ENCODE measurements at places on chromosomes 16 and 17.

GRCh38 chr17:4607773-4608187 is 23.5 kb downstream of the SMTNL2 start:
- DNase-seq: no peak

- DNase-seq: peak; percentile 58
These were observed at the start of gene ACSF3 for GRCh38 chr16:89093602-89094251. Gene ACSF3 (plus strand): TSS chr16:89093852. CDS start chr16:89100682, 6,830 bp downstream.

- no peak for DNase-seq
These were observed 3.1 kb upstream of the WWOX start for GRCh38 chr16:78096386-78096785.

DNA sequence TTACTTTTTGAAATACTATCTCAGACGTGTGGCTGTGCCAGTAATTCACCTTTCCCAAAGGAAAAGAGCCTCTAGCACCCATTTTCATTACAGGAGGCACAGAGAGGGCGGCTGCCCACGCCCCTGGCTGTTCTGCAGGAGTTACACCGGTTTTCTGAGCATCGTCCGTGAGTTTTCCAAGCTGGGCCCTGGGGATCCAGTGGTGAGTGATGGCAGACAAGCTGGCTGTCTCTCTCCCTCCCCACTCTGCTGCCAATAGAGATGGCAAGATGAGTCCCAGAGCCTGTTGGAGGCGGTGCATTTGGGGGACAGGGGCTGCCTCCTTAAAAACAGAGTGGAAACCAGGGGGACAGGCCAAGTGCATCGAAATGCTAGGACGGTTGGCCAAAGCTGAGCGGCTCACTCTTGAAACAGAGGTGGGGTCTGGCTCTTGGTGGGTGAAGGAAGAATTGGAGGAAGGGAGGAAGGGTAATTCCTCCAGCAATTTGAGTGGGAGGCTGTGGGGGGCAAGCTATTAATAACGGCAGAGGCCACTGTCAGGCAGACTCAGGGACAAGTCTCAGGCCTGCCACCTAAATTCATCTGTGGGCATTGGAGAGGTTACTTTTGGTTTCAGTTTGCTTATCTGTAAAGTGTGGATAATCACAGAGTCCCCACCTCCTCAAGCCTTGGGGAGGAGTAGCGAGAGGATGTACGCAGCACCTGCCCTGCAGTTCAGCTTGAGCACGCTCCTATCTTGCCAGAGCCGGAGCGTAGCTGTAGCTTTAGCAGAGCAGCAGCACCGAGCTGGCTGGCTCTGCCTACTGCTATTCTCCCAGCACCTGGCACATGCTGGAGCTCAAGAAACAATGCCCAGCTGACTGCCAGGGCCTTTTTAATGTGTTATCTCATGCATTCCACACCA is 7.5 kb upstream of the NOS2 start:
- peak; percentile 37 for DNase-seq

- no peak for DNase-seq
These were observed 5.1 kb downstream of the CBX8 start for GRCh38 chr17:79791735-79792161.

- DNase-seq: no peak
These were observed 22.6 kb downstream of the AKAP1 start for GRCh38 chr17:57107498-57108101.

DNA sequence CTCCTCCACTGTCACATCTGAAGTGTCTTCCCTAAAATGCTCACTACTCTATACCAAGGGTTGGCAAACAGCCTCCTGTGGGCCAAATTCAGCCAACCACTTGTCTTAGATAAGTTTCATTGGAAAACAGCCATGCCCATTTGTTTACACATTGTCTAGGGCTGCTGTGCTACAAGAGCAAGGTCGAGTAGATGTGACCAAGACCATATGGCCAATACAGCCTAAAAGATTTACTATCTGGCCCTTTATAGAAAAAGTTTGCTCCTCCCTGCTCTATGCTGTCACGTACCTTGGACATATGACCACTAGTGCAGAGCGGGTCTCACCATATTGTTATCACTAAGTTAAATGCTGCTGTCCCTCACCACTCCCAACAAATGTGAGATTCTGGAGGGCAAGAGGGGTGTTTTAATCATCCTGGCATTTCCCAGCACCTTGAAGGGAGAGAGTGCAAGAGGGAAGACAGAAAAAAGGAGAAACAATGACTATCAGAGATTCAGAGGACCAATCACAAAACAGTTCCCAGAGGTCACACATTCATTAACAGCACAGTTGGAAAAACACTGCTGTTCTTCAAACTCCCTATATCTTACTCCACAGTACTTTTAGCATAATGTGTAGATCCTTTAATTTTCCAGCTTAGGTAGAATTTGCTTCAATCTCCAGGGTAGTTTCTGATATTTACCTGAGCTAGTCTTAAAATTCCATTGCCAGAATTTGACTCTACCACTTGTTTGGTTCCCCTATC is 13.2 kb downstream of the LSM12 start:
- DNase-seq: no peak

DNA sequence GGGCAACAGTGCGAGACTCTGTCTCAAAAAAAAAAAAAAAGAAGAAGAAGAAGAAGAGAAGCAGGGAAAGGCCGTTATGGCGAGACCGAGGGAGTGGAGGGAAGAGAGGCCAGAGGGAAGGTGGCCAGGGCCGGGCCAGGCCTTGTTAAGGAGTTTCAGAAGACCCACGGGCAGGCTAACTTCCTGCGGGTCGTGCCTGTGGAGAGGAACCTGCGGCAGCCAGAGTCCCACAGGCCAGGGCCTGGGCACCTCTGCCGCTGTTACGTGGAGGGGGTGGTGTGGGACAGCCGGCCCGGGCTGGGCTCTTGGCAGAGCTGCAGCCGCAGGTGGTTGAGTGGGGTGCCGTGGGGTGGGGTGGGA is 5.4 kb downstream of the WDR81 start:
- no peak for DNase-seq

GRCh38 chr17:61209525-61209924 is 190.1 kb upstream of the TBX2 start:
- DNase-seq: no peak

DNA sequence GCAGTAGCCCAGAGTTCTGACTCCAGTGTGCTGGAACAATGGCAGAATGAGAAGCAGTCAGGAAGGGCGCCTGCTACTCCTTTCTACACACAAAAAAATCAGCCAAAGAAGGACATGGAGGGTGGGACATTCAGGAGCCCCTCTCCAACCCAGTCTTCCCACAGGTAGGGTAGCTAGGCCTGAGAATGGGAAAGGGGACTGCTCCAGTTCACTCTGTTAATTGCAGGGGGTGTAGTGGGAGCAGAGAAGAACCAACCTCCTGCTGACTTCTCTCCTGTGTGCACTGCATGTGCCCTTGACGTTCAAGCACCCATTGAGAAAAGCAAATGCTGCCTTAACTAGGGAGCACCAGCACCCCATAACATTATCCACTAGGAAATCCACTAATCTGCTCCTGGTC is 119.1 kb upstream of the IRX6 start:
- DNase-seq: no peak

DNA sequence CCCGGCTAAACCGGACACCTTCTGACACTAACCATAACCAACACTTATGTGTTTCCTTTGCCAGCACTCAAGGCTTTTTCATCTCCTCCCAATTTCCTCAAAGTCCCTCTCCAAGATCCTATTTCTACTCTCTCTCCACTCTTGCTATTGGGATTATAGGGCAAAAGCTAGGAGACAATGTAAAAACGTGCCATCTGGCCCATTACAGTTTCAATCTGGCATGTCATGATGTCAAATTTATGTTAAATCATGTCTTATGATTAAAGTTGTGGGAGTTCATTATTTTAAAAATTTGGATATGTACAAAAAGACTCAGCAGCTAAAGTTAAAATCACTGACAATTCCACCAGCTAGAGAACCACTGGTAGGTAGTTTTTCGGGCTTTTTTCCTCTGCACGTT is 77.3 kb downstream of the ZFHX3 start:
- DNase-seq: no peak

- DNase-seq: no peak
These were observed 870.1 kb downstream of the CDH11 start for GRCh38 chr16:64251742-64252141.

GRCh38 chr16:8323153-8323552 is 267.2 kb downstream of the TMEM114 start:
- DNase-seq: no peak

DNA sequence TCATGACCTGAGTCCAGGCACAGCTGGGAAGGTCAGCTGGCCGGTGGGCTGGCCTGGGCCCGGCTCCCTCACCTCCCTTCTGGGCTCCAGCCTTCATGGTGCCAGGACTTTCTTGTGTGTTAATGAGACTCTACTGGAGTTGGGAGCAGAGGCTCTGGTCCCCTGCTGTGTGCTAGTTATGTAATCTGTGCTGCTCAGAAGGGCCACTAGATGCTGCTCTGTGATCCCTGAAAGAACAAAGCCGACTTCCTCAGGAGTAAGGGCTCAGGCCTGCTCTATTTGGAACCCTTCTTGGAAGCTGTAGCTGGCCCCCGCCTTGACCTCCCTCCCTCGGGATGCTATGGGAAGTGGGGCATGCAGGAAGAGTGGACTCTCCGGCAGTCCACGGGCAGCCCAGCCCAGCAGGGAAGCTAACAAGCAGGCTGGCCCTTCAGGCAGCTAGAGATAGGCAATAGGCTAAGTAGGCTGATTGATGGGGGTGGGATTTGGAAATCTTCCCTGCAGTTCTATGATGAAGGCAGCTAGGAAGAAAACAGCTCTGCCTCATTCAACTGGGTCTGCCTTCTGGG is 3.3 kb upstream of the CDK5R1 start:
- no peak for DNase-seq

DNA sequence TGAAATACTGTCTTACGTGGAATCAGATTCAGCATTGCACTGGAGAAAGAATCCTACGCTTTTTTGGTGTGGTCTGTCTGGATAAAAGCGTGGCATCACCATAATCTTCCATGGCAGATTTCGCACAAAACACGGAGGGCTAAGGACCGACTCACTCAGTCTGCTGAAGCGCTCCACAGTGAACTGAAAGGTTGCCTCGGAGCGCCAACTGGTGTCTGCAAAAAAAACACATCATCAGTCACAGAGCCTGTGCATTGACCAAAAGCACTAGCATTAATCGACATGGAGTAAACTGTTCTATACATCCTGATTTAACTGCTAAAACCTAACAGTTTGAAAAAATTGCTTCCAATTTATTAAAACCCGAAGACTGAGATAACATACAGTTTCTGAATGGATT is 40.5 kb downstream of the USP7 start:
- no peak for DNase-seq

DNA sequence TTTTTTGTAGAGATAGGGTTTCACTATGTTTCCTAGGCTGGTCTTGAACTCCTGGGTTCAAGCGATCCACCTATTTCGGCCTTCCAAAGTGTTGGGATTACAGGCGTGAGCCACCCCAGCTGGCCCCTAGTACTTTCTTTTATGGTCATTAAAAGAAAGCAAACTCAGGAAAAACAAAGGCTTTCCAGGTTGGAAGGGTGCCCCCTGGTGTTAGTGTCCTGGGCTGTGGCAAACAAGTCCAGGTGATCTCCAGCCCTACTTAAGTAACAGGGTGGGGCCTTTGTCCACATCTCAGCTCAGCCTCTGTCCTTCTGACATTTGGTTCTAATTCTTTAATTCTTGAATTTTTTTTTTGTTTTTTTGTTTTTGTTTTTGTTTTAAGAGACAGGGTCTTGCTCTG is 6.9 kb downstream of the IGFBP4 start:
- DNase-seq: no peak

- DNase-seq: peak; percentile 96
These were observed at the start of gene PSMD3 for GRCh38 chr17:39980351-39981206. Gene PSMD3 (plus strand): TSS chr17:39980807. CDS start chr17:39980971, 164 bp downstream.

DNA sequence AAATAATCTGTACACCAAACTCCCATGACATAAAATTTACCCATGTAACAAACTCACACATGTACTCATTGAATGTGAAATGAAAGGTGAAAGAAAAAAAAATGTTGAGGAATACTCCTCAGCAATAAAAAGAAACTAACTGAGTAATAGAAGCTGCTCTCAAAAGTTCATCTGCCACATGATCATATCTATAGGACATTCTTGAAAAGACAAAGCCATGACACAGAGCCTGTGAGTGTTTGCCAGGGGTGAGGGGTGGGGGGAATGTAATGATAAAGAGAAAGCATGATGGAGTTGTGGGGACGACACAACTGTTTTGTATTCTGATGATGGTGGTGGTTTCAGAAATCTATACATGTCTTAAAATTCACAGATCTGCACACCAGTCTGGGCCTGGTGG is 52.2 kb upstream of the TMC5 start:
- DNase-seq: no peak

DNA sequence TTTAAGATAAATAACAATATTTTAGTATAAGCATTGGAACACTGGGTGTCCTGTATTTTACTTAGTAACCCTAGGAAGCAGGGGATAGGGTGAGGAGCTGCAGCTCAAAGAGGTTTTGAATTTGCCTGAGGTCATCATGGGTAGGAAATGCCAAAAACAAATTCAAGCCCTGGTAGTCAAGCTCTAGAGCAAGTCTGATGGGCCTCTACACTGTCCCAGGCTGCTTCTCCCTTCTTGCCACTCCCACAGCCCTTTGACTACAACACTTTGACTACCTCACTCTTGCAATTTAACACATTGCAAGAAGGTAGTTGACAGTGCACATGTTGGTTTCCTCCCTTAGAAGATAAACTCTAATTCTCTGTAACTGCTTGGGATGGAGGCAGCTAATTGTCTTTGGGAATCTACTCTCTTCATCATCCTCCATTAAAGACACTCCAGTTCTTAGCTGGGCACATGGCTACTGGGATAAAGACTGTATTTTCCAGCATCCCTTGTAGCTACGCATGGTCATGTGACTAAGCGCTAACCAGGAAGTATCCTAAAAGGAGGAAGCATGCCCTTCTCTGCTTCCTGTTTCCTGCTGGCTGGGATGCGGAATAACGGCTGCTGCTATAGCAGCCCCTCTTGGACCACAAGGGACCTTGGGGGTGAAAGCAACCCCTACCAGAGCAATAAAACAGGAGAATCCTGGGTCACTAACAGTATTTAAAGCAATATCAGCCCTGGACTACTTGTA is 30.7 kb upstream of the SSTR2 start:
- no peak for DNase-seq

- no peak for DNase-seq
These were observed 21.2 kb upstream of the TAOK1 start for GRCh38 chr17:29368926-29369325.

GRCh38 chr17:27793168-27793905 is 7.0 kb downstream of the NOS2 start:
- no peak for DNase-seq

DNA sequence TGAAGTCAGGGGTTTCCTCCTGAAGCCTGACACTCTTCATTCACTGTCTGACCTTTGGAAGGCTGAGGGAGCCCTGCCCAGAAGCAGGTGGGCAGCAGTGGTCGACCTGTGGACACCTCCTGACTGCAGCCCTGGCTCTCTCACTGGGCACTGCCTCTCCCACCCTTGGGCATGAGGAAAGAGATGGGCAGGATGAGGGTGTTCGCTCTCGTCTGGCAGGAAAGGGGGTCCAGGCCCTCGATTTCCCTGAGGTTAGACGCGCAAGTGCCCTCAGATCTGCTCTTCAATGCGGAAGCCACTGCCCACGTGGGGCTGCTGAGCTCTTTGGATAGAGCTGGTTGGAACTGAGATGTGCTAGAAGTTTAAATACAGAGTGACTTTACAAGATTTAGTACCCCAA is 171.9 kb downstream of the AHSP start:
- no peak for DNase-seq
